ENCODE measurements at places on chromosomes 4 and X.
A peak's percentile ranks its signal among the peaks of the same experiment; 100 is the strongest.

DNA sequence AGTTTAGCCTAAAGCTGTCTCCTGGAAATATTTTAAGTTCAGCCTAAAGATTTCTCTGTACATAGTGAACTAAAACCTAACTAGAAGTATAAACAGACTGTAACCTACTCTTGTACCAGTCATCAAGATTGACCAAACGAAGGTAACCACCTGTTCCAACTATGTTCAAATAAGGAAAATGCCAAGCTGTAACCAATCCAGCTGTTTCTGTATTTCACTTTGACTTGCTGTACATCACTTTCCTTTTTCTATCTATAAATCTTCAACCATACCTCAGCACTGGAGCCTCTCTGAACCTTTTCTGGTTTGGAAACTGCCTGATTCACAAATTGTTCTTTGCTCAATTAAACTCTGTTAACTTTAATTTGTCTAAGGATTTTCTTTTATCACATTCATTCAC is 3.1 kb upstream of the CYSLTR1 start:
- DNase-seq, result no peak

DNA sequence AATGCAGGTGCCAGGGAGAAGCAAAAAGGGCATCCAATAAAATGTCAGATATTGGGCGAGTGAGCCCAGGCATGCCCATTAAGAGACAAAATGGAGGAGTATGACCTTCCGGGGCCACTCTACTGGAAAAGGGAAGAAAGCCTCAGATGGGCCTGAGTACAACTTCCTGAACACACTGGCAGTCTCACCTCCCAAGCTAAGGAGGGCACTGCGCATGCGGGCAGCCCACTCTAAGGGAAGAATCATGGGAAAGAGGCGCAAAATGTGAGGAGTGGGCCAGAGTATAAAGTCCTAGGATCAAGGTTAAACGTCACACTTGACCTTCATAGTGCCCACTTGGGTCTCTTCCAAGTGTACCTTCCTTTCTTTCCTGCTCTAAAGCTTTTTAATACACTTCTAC is 63.5 kb downstream of the TIGD2 start:
- no peak for DNase-seq

GRCh38 chr4:5435823-5436222 is 272.5 kb downstream of the EVC2 start:
- DNase-seq, result no peak

DNA sequence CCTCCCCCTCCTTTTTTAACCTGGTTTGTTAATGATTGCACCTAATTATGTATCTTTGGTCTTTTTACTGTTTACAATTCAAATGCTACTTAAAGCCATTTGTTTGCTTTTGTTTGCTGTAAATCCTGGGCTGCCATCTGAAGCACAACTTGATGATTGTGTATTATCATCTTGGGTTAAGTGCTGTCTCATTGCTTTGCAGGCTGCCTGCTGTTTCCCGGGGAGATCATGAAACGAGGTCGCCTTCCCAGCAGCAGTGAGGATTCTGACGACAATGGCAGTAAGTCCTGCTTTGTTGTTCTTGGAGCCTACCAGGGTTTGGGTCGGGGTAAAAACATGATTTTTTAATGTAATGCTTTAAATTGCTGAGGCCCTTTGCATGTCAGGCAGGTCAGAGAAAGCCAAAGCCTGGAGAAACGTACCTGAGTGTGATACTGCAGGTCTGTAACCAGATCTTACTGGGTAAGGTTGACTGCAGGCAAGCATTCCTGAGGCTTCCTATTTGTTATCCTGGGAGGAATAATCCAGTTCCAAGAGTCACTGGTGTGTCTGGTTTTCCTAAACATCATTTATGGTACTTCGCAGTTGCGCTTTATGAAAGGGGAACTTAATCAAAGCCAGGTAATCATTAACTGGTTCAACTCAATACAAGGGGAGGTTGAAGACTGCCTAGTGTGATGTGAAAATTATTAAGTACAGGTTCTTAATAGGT is 22.2 kb downstream of the JADE1 start:
- DNase-seq, result no peak

GRCh38 chrX:148363471-148364235 is 136.8 kb upstream of the AFF2 start:
- DNase-seq, result no peak

DNA sequence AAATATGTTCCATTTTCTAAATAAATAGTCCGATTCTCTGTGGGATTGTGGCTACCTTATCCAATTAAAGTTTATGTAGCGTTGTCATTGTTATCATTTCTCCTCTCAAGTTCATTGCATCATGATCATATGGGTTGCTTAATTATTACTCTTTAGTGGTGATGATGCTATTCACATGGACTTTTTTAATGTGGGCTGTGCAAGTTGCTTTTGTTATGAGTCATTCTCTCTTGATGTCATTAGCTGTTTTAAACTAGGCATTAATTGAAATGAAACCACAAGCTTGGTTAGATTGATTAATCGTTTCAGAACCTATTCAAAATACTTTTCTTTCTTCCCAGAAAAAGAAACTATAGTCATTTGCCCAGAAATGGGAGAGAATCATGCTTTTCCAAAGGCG is 38.2 kb downstream of the NHS start:
- DNase-seq, result no peak

- DNase-seq, result no peak
These were observed 2.5 kb upstream of the UGT2A3 start for GRCh38 chr4:68954126-68954525.

DNA sequence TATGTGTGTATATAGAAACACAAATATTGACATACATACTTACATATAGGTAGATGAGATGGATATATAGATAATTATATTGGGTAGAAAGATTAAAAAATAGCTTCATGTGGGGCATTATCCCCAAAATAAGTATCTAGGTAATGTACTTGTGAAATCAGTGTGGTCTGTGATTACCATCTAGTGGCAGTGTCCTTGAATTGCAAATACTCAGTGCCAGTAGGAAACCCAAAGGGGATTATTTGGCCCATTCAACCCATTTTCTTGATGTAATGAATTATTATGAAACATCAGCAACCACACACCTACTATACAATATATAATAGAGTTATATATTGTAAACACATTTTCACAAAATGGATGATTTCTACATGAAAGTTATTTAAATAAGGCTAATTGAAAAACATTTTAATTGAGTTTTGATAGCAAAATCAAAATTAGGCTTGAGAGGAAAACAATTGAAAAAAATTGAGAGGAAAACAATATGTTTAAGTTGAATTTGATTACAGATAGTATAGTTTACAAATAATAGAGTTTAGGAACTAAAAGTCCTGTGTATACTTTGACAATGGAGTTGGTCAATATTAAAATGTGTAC is 389.4 kb downstream of the GALNTL6 start:
- DNase-seq, result no peak

- no peak for DNase-seq
These were observed 17.8 kb upstream of the PAGE2B start for GRCh38 chrX:55056820-55057674.

DNA sequence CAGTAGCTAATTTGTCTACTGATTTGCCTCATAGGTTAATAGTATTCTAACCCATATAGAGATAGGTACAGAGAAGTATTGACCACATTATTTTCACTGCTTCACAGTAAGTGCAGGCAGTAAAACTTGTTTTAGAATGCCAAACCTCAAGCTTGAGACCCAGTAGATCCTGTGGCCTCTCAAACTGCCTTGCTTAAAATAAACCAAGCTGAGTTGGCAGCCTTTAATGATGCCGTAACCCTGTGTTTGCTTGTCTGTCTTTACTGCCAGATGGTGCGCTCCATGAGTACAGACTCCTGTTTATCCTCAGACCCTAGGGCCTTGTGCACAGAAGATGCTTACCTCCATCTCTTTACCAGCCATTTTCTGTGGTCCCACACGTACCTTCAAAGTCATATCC is 50.8 kb downstream of the ANXA3 start:
- DNase-seq, result no peak

GRCh38 chrX:120664081-120664480 is 34.2 kb upstream of the C1GALT1C1 start:
- DNase-seq, result no peak

DNA sequence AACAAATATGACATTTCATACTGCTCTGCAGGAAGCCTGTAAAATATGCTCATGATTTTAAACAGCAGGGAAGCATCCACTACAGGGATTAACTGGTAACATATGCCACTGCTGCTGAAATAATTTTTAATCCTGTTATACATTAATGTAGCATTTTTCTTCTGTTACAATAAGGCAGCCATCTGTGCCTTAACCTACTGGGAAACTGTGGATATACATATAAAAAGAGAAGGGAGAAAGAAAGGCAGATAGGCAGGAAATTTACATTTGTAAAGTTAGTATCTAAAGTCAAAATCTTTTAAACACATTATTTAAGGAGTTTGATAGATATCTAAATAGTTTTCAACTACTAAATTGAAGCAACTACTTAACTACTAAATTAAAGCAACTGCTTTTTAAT is 514.6 kb upstream of the KLHL4 start:
- no peak for DNase-seq

GRCh38 chr4:175874306-175874705 is 62.2 kb upstream of the GPM6A start:
- no peak for DNase-seq

GRCh38 chr4:6002492-6002833 is 15.8 kb downstream of the C4orf50 start:
- DNase-seq, result no peak

GRCh38 chr4:15702941-15703403 is at the start of gene BST1:
BST1 (plus strand) TSS chr4:15703065; CDS start chr4:15703145, 80 bp downstream.
- DNase-seq, result peak; percentile 57

DNA sequence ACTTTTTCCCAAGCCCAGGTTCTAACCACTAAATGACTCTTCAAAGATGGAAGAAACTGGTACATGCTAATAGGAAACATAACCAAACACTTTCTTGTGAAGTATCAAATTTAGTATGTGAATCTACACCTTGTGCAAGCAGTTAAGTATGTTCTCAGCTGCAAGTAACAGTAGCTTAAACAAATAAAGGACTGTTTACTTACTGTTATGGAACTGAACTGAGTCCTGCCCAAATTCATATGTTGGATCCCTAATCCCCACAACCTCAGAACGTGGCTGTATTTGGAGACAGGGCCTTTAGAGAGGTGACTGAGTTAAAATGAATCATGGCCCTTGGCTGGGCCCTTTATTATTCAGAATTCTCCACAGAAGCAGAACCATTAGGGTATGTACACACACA is 178.7 kb downstream of the KDR start:
- DNase-seq, result no peak

GRCh38 chrX:97797076-97797475 is 913.4 kb downstream of the RPA4 start:
- no peak for DNase-seq

GRCh38 chr4:112094330-112094729 is 50.9 kb upstream of the FAM241A start:
- no peak for DNase-seq

DNA sequence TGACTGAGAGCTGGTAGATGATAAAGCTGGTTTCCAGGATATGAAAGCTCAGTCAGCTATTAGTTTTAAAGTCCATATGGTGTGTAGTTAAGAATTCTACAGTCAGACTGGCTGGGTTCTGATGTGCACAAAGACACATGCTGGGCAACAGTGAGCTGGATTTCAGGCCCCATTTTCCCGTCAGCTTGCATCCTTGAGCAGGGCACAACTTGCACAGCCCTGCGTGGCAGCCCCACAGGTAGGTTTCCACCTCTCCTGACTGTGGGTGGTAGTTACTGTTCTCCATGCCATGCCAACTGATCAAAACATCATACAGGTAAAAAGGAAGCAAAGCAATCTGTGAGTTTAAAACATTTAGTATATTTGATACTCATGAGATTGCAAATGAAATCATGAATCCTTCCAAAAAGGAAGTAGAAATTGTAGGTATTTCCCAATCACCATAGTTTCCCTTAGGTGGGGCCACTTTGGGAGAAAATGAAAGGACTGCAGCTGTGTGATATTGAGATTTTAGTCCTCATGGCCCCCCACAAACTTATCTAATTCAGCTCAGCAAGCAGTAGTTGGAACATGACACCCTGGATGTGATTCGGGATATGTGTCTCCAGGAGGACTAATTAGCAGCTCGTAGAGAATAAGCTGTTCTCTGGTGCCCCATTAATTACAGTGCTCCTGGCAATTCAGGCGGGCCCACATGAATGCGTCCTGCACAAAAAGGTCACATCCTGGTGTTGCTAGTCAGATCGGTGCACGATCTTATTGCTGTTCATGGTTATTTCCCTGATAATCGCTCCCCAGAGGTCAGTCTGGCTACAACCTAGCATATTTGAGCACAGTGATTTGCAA is 42.4 kb upstream of the NOCT start:
- DNase-seq, result no peak

DNA sequence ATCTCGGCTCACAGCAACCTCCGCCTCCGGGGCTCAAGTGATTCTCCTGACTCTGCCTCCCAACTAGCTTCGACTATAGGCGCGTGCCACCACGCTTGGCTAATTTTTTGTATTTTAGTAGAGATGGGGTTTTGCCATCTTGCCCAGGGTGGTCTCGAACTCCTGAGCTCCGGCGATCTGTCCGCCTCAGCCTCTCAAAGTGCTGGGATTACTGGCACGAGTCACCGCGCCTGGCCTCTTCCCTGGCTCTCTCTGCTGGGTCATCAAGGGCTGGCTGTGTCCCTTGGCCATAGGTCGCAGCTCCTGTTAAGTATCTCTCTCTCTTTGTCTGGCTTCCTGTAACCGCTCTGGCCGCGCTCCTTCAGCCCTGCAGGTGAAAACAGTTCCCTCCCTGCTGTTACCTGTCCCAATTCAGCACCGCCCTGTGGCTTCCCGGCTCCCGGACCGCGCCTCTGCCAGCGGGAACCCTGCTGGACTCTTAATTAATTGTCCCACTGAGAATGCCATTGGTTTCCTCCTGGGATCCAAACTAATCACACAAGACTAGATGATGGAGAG is 1.3 kb upstream of the RGS12 start:
- no peak for DNase-seq

- DNase-seq, result peak; percentile 55
These were observed 62.1 kb upstream of the CCDC160 start for GRCh38 chrX:134174859-134175258.

All from endothelial cell (in vitro differentiated cells).